ENCODE measurements at places on chromosomes 5 and 9. TPM values are rescaled to one million over a fixed set of nuclear protein-coding genes. Genes with fewer than 3 reads are reported as not detected.

DNA sequence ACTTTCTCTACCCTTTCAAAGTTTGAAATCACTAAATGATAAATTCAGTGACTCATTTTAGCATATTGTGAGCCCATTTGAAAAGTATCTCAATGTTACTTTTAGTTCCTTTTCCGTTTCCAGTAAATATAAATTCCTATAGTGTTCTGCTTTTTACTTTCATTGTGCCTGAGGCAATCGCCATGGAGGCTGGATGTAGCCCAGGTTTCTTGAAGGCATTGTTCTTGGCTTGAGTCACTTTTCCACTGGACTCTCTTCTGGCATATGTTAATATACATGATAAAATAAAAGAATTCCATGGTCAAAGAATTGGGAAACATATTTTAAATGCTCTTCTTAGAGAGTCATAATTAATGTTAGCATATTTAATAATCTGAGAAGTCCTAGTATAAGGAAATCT is 327.0 kb downstream of the IZUMO3 start:
- no peak for DNase-seq
- no peak overlapping the region for H3K27ac ChIP-seq
- H3K36me3 ChIP-seq = no peaks in the 10 kb centered on the region
- no peaks in the 10 kb centered on the region for H3K27me3 ChIP-seq
- no peaks in the 10 kb centered on the region for H3K4me1 ChIP-seq
- no peak overlapping the region for H3K4me3 ChIP-seq

DNA sequence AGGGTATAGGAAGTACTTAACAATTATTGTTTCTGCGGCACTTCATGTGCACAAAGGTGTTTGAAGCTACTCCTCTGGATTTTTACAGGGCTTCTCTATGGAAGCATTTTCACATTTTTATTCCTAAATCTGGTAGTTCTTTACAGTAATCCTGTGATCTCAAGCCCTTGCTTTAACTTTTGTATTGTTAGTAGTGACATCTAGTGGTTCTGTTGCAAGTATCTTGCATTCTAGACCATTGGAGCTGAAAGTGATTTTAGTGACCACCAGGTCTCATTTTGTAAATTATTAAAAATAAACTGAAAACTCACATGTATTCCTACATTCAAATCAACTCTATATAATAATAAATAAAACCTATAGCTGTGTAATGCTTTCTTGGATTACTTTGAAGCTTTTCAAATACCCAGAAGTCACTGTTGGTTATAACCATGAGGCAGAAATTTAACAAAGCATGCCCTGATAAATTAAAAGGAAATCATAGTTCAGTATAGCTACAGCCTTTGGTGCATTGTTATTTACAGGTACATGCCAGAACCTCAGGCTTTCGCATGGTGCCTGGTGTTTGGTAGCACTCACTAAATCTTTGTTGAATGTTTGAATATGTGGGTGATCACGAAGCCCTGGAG is 18.9 kb downstream of the RPS23 start:
- no peak for DNase-seq
- no peaks in the 10 kb centered on the region for H3K27me3 ChIP-seq
- no peaks in the 10 kb centered on the region for H3K36me3 ChIP-seq
- H3K4me1 ChIP-seq = no peaks in the 10 kb centered on the region
- no peak overlapping the region for H3K4me3 ChIP-seq
- no peak overlapping the region for H3K27ac ChIP-seq

DNA sequence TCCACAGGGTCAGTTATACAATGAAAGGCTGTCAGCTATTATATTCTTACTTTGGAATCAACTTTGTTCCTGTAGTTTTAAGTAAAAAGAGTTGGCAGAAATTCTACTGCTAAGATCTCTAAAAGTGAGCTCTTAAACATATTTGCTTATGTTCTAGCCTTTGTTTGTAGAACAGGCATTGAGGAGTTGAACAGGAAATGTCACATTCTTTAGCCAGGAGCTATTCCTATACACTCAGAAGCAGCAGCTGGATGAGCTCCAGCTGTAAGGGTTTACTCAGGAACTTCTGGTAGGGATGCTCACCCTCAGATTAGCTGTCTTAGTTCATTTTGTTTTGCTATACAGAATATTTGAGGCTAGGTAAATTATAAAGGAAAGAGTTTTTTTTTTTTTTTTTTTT is 22.4 kb upstream of the SPINK14 start:
- no peaks in the 10 kb centered on the region for H3K27me3 ChIP-seq
- H3K27ac ChIP-seq = no peak overlapping the region
- DNase-seq = no peak
- no peak overlapping the region for H3K4me3 ChIP-seq
- no peaks in the 10 kb centered on the region for H3K4me1 ChIP-seq

DNA sequence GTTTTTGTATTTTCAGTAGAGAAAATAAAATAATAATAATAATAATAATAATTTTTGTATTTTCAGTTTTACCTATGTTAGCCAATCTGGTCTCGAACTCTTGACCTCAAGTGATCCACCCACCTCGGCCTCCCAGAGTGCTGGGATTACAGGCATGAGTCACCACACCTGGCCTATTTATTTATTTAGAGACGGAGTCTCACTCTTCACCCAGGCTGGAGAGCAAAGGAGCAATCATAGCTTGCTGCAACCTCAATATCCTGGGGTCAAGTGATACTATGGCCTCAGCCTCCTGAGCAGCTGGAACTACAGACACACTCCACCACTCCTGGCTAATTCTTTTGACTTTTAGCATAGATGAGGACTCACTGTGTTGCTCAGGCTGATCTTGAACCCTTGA is 167.5 kb downstream of the TLE1 start:
- DNase-seq = no peak
- H3K36me3 ChIP-seq = no peaks in the 10 kb centered on the region
- H3K4me3 ChIP-seq = no peak overlapping the region
- no peak overlapping the region for H3K27ac ChIP-seq

- no peak for DNase-seq
- H3K36me3 ChIP-seq = no peaks in the 10 kb centered on the region
- no peaks in the 10 kb centered on the region for H3K27me3 ChIP-seq
- H3K27ac ChIP-seq = peak overlapping the region; percentile 75
Observed at GRCh38 chr9:88530051-88530450, 4.9 kb upstream of the NXNL2 start.

GRCh38 chr9:36074870-36075532 is 38.3 kb downstream of the RECK start:
- H3K4me3 ChIP-seq = no peak overlapping the region
- H3K36me3 ChIP-seq = no peaks in the 10 kb centered on the region
- peaks cover 14% of the 10 kb centered on the region for H3K4me1 ChIP-seq
- peak; percentile 53 for DNase-seq
- no peaks in the 10 kb centered on the region for H3K27me3 ChIP-seq

ZNF462 gene
- total RNA-seq = 9.6 TPM

ZNF618 gene
- total RNA-seq = 24.9 TPM
